Cortex of kidney (tissue), 1 donor: ENCODE measurements at places on chromosomes 11 and 22.

DNA sequence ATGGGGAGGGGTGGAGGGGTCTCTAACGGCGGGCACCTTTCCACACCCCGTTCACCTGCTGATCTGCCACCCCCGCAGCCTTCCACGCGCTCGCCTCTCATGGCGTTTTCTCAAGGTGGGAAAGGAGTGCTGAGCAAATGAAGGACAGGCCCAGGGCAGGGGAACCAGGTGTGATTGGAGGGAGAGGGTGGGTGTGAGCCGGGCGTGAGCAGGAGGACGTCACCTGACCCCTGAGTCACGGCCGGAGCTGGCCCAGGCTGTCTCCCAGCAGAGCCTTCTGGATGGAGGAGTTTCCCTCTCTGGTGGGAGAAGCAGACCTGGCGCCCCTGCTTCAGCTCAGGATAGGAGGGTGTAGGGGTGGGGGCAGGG is 14.0 kb upstream of the ARHGAP8 start:
- DNase-seq: no peak

GRCh38 chr11:29231586-29231985 is 785.2 kb downstream of the KCNA4 start:
- no peak for DNase-seq

DNA sequence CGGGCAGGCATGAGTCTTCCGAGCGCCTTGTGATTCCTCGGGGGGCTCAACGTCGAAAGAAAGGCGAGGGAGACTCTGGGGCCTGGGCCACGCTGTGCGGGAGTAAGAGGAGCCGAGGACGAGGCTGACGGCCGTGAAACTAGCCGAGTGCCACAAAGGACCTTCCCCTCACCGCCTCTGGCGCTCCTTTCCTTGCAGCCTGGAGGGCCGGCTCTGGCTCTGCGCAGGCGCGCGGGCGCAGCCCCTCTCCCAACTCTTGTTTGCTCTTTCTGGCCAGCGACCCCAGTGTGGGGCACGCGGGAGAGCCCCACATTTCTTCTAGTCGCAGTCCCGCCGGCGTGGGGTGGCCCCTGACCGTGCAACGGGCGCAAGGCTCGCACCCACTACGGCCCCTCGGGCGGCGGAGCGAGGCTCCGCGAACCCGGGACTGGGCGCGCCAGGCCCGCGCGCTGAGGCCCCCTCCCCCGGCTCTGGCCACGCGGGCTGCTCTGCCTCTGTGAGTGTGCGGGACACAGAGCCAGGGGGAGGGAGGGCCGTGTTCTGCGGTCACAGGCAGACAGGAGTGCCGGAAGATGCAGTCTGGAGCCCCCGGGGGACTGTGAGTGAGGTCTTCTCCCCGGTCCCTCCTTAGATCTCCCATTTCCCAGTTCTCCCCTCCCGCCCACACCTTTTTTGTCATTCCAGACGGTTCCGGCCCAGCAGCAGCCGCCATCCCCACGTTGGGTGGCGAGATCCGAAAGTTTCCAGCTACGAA is 1.0 kb upstream of the TOB2 start:
- DNase-seq: no peak

DNA sequence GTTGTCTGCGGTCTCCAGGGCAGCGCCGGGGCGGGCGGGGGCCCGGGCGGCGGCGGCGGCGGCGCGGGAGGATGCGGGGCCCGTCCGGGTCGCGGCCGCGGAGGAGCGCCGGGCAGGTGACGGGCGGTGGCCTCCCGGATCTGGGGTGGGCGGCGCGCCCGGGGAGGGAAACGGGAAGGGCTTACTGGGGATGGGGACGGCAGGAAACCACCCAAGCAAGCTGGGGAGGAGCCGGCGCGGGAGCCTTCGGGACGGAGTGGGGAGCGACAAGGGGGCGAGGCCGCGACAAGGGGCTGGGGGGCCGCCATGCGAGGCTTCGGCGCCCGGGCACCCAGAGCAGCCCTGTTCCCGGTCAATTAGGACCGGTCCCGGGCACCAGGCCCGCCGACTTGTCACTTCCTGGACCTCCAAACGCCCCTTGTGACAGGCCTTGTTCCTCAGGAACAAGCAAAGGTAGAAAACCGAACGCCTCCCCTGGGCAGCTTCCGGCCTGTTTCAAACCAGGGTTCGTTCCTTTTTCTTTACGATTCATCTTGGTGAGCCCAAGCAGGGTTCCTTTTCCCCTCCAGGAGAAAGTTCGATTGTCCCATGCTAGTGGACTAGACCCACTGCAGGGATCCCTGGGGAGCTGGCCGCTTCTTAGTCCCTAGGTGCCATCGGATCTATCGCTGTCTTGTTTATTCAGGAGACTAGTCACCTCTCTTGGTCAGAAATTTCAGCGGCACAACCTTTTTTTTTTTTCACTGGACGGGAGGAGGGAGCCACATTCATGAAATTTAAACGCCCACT is 492 bp downstream of the JHY start:
- DNase-seq: no peak

DNA sequence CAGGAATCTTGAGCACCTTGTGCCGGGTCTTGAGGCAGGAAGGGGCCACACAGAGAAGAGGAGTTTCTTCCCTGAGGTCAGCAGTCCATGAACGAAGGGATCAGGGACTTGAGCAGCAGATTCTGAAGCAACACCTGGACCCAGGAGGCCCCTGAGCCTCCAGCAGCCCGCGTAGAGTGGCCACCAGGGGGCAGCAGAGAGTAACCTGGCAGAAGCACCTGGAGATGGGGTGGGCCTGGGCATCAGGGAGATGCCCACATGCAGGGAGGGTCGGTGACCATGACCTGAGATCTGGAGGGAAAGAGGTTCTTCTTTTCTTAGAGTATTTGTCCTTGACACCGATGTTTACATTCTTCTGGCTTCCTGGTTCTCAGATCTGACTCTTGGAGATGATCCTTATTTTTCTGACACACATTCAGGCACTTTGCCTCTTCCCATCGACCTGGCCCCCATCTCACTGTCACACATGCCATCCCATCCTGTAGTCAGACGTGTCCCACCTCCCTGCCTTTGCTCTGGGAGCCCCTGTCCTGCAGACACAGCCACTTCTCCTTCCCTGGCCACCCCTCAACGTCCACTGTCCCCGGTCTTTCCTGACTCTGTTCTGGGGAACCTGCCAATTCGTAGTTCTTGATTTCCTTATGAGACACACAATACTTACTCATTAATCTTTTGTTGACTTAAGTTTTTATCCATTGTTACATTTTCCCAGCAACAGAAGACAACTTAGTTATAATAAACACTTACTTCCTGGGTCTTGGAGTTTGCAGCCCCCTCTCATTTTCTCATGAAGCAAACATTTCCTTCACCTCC is 66.5 kb downstream of the GGTLC2 start:
- no peak for DNase-seq

- DNase-seq: no peak
These were observed 1.3 kb downstream of the SERPING1 start for GRCh38 chr11:57598831-57599155.
